ENCODE measurements at places on chromosomes 4 and X.

DNA sequence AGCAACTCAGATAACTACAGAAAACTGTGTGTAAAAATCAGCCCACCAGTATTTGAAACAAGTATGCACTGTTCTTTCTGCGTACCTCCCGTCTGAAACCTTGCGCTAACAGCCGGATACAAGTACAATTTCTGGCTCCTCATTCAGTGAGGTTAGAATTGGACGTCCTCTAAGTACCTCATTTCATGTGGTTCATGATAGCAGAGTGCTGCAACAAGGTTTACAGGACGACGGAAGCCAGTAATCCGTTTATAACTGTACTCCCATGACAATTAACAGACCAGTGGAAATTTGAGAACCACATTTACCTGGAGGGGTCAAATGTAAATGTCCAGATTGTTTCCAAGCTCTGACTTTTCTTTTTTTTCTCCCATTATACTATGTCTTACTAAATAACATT lies 52.9 kb upstream of the TENM3 start:
- no peak for DNase-seq

DNA sequence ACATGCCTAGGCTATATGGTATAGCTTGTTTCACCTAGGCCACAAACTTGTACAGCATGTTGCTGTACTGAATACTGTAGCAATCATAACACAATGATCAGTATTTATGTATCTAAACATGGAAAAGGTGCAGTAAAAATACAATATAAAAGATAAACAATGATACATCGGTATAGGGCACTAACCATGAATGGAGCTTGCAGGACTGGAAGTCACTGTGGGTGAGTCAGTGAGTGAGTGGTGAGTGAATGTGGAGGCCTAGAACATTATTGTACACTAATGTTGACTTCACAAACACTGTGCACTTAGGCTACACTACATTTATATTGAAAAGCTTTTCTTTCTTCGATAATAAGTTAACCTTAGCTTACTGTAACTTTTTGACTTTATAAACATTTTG lies 45.6 kb upstream of the ANK2 start:
- no peak for DNase-seq

- DNase-seq = no peak
Observed at GRCh38 chr4:74624351-74625151, 169.8 kb downstream of the BTC start.

GRCh38 chrX:20059467-20060128 lies 57.1 kb downstream of the MAP7D2 start:
- no peak for DNase-seq

GRCh38 chr4:182219411-182220056 lies 23.7 kb upstream of the TENM3 start:
- DNase-seq = no peak

DNA sequence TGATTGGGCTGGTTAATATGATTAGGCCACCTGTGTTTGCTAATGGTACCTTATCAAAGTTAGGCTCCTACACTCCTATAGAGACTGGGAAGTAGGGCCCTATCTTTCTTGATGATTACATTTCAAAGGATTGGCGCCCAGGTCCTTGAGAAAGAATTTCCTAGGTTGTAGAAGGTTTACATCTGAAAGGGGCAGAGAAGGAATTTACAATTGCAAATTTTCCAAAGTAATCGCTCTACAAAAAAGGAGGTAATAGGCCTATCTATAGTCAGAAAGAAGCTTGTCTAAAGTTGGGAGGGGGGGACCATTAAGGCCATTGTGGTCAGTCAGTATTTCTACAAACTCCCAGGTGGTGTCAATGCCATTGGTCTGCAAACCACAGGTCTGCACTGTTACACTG lies 638.4 kb downstream of the IL1RAPL1 start:
- DNase-seq = no peak

DNA sequence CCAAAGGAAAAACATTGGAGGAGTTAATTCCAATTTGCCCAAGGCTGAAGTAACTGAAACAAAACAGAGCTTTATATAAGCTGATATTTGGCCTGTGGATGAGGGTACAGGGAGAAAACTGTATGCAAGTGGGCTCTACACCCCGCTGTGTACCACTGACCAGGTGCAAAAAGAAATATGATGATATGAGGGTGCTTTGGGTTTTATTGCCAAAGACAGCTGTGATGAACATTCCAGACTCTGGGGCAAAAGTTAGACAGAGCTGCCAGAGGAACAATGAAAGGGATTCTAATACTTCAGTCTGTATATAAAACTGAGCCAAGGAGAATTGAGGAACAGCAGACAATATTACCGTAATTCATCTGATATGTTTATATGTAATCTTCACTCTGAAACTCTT lies 117.4 kb downstream of the MID1 start:
- DNase-seq = no peak

DNA sequence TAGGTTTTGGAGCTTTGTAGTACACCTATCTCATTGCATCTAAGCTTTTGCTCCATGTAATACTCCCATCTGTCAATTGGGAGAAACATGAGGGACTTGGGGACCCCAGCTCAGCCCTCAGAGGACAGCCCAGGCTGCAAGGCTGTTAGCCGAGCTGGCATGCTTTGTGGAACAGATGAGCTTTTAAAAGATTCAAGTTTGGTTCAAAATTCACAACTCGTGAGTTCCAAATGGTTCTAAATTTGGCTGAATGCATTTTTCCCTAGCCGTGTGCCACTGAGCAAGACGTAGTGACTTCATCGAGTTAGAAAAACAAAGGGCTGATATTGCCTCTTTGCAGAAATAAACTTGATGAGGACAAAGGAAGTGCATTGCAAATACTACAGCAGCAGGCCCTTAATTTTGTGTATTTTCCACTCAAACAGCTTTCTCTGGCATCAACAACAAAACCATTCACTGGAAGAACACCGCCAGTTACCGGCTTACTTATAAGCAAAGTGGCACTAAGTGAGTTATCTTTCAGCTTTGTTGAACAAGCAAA lies 165.0 kb upstream of the HS3ST1 start:
- no peak for DNase-seq

DNA sequence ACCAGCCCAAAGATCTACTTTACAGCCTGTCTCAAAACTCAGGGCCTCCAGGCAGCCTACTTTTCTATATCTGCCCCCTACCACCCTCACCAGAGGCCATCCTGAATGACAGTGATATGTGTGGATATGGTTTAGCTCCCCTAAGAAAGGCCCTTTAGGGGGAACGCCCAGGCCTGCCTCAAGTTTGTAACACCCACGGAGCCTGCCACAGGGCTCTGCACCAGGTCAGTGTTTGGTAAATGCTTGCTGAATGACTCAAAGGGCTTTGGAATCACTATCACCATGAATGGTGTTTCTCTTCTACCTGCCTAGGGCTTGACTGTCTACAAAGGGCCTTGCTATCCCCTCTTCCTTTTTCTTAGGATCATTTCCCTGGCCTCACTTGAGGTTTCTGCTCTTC lies 11.3 kb upstream of the LONRF3 start:
- no peak for DNase-seq

GRCh38 chrX:96861218-96861617 lies 22.5 kb upstream of the RPA4 start:
- no peak for DNase-seq

Data from NCI-H510A (cell line).